ENCODE measurements at places on chromosomes 4 and X. TPM values are rescaled to one million over a fixed set of nuclear protein-coding genes. Genes with fewer than 3 reads are reported as not detected.

Gene PLAC8
- 1.1 TPM for total RNA-seq

Gene KLB
- under 0.01 TPM for total RNA-seq

Gene LEF1
- 0.84 TPM for total RNA-seq

Gene KCNE5
- total RNA-seq: not detected

Gene FABP2
- not detected for total RNA-seq

Gene RAI2
- total RNA-seq: 2.2 TPM

Gene GABRA4
- total RNA-seq: not detected

Gene HAND2
- not detected for total RNA-seq

Gene FOXP3
- total RNA-seq: 0.17 TPM

Gene RRH
- not detected for total RNA-seq

Gene S100G
- total RNA-seq: not detected

Gene SULT1B1
- 12.6 TPM for total RNA-seq

Gene SPATA4
- total RNA-seq: not detected

Gene TASL
- not detected for total RNA-seq

Gene SRPX2
- 22.0 TPM for total RNA-seq

Gene SSX4
- not detected for total RNA-seq

Gene RBM46
- not detected for total RNA-seq

Gene NSUN7
- not detected for total RNA-seq

Gene KCTD8
- 1.0 TPM for total RNA-seq

Gene PNMA6F
- not detected for total RNA-seq

Gene TBC1D9
- total RNA-seq: 76.6 TPM

Gene PNMA5
- total RNA-seq: not detected

Gene RBMXL3
- not detected for total RNA-seq

Gene AMER1
- 2.2 TPM for total RNA-seq

Gene MAGEA9B
- total RNA-seq: not detected

Gene VCX2
- not detected for total RNA-seq

Gene KIT
- total RNA-seq: 12.9 TPM

Gene CCNB3
- 0.88 TPM for total RNA-seq

Gene REELD1
- not detected for total RNA-seq

Gene DMP1
- not detected for total RNA-seq

Gene SMIM31
- not detected for total RNA-seq

Gene CSAG2
- not detected for total RNA-seq

Gene TNMD
- total RNA-seq: not detected

Gene PPARGC1A
- total RNA-seq: 1.5 TPM

Gene NHSL2
- total RNA-seq: 28.6 TPM

Gene BEND2
- total RNA-seq: under 0.01 TPM

Gene CCDC149
- 13.3 TPM for total RNA-seq

Gene THOC2
- total RNA-seq: 74.5 TPM

Gene HTR2C
- total RNA-seq: not detected

Gene PHOX2B
- total RNA-seq: not detected

Gene ANK2
- total RNA-seq: 41.4 TPM

Gene RHOH
- total RNA-seq: 0.65 TPM

Gene SLC9B1
- total RNA-seq: not detected

Gene TCEAL7
- 1.2 TPM for total RNA-seq

Gene TRIM75
- total RNA-seq: not detected

Gene DCLK2
- 2.0 TPM for total RNA-seq

Gene RAB40A
- total RNA-seq: 0.05 TPM

Gene ANTXR2
- 36.2 TPM for total RNA-seq

Gene ERVMER34-1
- 0.14 TPM for total RNA-seq

Gene SSX4B
- total RNA-seq: not detected

Gene WNK3
- total RNA-seq: 0.60 TPM

Gene MAOA
- total RNA-seq: 161 TPM

Gene AMOT
- total RNA-seq: 2.0 TPM

Gene XK
- total RNA-seq: 0.05 TPM

Gene IQCM
- not detected for total RNA-seq

Gene GYPE
- 0.17 TPM for total RNA-seq

Gene BLOC1S4
- total RNA-seq: 13.7 TPM

Gene USP51
- total RNA-seq: 1.9 TPM

Gene MTNR1A
- total RNA-seq: not detected

Gene AFF2
- not detected for total RNA-seq

All from dermis blood vessel endothelial cell (primary cell).